Stimulated activated CD8-positive, alpha-beta memory T cell treated with anti-CD3 and anti-CD28 coated beads, Interleukin-4, amount 100 ng/mL, for 48 hours (primary cell): ENCODE measurements at places on chromosomes 16 and 17.

GRCh38 chr16:4015275-4016004 is 100.8 kb downstream of the ADCY9 start:
- no peak for DNase-seq

DNA sequence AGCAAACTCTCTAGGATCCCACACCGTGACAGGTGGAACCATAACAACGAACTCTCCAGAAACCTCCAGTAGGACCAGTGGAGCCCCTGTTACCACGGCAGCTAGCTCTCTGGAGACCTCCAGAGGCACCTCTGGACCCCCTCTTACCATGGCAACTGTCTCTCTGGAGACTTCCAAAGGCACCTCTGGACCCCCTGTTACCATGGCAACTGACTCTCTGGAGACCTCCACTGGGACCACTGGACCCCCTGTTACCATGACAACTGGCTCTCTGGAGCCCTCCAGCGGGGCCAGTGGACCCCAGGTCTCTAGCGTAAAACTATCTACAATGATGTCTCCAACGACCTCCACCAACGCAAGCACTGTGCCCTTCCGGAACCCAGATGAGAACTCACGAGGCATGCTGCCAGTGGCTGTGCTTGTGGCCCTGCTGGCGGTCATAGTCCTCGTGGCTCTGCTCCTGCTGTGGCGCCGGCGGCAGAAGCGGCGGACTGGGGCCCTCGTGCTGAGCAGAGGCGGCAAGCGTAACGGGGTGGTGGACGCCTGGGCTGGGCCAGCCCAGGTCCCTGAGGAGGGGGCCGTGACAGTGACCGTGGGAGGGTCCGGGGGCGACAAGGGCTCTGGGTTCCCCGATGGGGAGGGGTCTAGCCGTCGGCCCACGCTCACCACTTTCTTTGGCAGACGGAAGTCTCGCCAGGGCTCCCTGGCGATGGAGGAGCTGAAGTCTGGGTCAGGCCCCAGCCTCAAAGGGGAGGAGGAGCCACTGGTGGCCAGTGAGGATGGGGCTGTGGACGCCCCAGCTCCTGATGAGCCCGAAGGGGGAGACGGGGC is 1.3 kb downstream of the SPN start:
- peak; percentile 67 for DNase-seq

- DNase-seq, result peak; percentile 48
Measured at GRCh38 chr16:67430504-67430976, 381 bp upstream of the HSD11B2 start.

DNA sequence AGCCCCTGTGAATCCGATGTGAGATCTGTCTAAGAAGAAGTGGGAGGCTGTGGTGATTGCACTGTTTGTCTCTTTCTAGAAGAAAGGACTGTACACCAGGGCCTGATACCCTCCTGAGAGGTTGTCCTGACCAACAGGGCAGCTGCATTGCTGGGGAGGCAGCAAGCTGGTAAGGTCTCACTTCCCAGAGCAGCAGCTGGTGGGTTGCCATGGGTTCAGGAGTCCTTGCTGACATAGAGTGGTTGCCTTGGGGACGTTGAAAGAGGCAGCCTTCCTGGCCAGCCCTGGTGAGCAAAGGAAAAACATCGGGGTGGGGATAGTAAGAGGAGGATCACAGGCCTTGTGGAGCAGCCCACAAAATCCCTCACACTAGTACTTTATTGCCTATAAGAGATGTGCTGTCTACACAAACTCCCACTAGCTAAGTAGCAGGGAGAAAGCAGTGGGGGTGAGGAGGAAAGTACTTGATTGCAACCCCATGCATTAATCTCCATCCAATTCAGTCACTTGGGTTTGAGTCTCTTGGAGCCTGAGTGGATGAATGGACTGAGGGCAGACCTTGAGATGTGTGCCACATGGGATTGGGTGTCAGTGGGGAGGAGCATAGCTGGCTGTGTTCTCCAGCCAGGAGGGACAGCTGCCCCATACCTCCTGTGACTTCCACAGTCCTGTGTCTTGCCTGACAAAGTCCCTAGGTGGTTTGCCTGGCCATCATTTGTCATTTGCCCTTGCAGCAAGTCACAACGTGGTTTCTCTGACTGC is 143.8 kb upstream of the RPL38 start:
- no peak for DNase-seq

- DNase-seq, result no peak
Measured at GRCh38 chr16:14559809-14560241, 70.2 kb downstream of the PARN start.

GRCh38 chr17:71632328-71632727 is 488.5 kb upstream of the SOX9 start:
- no peak for DNase-seq

DNA sequence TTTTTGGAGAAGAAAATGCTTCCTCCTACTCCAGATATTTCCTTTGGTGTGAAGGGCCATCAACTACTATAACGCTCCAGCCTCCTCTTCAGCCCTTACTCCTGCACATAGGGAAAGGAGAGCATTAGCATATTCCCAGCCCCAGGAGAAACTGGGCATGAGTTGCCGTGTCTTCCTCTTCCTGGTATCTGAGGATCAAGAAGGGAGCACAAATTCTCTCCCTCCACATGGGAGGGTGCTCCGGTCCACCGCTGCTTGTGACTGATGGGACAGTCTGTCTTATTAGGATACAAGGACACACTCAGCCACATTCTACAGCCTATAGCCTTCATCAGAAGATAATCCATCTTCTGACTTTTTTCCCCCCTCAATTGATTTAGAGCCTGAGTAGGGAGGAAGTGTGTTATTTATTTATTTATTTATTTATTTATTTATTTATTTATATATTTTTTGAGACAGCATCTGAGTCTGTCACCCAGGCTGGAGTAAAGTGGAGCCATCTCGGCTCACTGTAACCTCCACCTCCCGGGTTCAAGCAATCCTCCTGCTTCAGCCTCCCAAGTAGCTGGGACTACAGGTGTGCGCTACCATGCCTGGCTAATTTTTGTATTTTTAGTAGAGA is 16.6 kb upstream of the CYB5B start:
- DNase-seq, result no peak

DNA sequence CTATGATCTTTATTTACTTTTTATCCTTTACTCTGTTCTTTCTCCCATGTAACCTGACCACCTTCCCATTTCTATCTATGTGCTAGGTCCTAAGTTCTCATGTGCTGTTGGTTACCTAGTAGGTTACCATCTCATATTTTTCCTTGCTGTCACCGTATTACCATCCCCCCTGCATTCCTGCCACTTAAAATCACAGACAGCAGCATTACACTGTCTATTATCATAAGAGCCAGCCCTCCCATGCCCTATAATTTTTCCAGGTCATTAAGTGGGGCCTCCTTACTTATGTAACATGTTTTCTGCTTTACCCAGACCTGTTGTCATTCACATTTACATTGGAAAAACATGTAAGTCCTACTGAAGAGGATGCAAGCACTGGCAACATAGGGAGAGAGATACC is 202.9 kb downstream of the HS3ST3A1 start:
- DNase-seq, result no peak

- DNase-seq, result no peak
Measured at GRCh38 chr17:75081611-75082540, 5.9 kb upstream of the SLC16A5 start.

GRCh38 chr17:29089601-29090044 is 46.7 kb downstream of the PIPOX start:
- no peak for DNase-seq

- peak; percentile 62 for DNase-seq
Measured at GRCh38 chr16:15650698-15651171, 690 bp downstream of the NDE1 start.

DNA sequence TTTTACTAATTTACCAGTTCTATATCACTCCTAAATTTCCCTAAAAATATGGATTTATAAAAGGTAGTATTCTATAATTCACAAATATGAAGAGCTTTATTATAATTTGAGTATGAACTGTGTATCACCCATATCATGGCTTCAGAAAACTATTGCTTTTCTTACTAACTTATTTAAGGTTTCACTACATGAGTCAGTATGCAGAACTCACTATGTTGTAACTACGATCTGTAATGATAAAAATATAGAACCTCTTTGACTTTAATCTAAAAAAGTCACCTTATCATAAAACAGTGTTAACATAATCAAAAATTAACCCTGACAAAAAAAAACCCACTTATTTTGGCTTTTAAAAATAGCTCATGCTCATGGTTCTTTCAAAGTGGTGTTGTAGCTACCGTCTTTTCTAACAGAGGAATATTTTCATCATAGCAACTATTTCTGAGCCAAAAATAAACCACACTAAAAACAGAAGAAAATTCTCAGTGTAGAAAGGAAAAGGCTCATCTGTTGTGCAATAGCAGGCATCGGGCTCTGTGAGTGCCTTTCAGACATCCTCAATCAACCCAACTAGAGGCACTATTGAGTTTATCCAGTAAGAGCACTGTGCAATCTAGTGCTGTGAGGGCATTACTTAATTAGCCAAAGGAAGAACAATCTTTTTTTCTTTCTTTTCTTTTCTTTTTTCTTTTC is 42.1 kb downstream of the ITGAM start:
- DNase-seq, result no peak

- DNase-seq, result no peak
Measured at GRCh38 chr17:44095647-44096496, 25.3 kb downstream of the G6PC3 start.

- no peak for DNase-seq
Measured at GRCh38 chr16:4075534-4075933, 40.7 kb downstream of the ADCY9 start.

DNA sequence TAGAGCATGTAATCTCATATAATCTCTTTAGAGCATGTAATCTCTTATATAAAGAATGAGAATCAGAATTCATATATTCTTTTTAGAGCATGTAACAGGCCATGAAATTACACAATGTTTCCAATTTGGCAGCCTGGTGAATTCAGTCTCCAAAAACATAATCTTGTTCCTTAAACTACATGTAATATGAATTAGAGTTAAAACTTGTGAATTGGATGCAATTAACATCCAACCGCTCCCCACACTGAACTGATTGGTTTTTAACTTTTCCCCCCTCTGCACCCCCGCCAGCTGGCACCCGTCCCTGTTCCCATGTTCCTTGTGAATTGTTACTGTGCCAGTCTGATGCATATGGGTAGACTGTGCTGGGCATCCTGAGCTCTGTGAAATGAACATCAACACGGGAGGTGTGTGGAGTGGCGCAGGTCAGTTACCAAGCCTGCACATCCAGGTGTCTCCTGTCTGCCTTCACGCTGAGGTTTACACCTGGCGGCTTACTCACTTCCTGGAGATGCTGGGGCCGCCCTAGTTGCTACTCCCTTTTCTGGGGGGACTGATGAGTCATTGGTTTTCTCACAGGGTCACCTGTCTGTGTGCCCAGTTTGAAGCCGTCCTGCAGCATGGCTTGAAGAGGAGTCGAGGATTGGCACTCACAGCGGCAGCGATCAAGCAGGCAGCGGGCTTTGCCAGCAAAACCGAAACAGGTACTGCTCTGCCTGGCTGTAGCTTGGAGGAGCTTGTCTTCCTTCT is 50.4 kb downstream of the SNX29 start:
- DNase-seq, result peak; percentile 23

DNA sequence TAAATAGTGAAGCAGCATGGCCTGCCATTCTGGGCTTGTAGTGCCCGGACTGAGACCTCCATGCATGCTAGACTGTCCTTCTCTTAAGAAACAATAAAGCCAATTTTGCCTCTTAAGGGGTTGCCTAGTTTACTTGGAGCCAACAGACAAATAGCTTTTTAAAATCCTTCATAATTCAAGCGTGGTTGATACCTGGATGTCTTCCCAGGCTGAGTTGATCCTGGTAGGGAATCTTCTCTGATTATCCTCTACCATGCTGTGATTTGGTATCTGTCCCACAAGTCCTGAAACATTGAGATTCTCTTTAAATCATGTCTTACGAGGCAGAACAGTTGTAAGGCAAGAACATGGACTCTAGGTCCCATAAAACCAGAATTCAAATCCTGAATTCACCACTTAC is 359.6 kb upstream of the CCL2 start:
- no peak for DNase-seq

- DNase-seq, result no peak
Measured at GRCh38 chr16:11618107-11618717, 31.5 kb upstream of the LITAF start.

DNA sequence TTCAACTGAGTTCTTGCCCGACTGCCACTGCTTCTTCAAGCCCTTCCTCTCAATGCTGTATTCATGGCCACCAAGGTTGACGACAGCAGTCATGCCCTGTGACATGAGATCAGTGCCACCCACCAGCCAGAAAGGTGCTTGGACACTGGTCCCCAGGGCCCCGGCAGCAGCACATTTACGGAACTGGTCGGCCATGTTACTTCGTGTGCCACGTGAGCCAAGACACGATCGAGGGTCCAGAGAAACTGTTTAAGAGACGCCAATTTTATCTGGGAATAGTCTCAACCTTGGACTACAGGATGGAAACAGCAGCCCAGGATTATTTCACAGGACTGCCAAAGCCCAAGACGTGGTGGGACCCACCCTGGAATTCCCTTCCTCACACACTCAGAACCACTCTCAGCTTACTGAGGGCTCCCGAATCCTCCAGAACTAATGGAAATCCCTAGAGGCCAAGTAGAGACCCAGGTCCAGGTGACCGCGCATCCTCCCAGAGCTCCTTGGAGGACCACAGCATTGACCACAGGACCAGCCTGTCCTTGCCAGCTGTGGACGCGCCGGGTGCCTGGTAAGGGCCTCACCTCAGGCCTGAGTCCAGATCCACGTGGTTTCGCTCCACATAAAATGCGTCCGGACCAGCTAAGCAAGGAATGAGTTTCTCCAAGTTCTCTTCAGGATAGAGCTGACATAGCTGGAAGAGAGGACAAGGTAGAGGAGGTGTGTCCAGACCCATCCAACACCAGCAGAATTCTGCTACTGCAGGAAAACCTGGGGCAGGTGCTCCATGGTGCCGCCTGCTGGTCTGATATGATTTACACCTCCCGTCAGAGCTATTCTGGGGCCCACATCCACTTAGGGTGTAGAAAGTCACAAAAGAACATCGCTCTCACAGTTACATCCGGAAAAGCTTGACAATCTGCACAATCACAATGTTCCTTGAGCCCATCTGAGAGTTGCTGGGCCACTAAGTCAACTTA is 28.2 kb downstream of the MAP1LC3B start:
- no peak for DNase-seq

GRCh38 chr17:64259922-64260321 is 3.1 kb downstream of the TEX2 start:
- no peak for DNase-seq

DNA sequence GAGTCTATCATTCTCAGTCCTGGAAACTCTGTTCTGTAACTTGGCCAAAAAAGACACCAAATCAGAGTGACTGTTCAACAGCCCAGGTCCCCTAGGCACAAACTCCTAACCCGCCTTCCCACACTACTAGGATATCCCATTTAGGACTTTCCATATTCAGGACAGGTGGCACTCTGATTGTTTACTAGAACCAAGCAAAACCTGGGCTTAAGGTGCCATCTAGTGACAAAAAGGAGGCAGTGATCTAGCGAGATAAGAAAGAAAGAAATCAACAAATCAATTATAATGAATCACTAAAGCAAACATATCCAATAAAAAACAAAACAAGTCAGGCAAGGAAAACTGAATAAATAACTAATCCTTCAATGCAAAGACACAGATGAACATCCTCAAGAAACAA is 203.9 kb downstream of the CEP112 start:
- no peak for DNase-seq

DNA sequence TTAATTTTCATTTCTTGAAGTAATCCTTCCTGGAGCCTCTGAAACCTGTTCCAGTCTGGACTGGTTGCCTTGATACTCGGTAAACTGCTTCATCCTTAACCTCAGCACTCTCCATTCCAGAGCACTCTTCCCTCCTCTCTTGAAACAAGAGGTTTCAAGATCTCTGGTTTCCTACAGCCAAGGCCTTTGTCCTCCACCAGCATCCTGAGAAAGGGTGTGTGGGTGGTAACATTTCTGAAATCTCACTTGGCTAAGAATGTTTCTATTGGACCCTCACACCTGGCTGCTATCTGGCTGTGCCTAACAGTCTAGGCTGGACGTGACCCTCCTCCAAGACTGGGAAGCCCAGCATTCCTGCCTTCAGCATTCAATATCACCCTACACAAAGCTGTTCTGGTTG is 99.7 kb downstream of the CYTH1 start:
- DNase-seq, result no peak
